D341Med (cell line): ENCODE measurements at places on chromosomes 4 and X.

GRCh38 chr4:150248181-150248580, 169.9 kb downstream of the DCLK2 start:
- DNase-seq: no peak

- DNase-seq: no peak
Measured at GRCh38 chr4:2963966-2964471, 648 bp downstream of the GRK4 start.

DNA sequence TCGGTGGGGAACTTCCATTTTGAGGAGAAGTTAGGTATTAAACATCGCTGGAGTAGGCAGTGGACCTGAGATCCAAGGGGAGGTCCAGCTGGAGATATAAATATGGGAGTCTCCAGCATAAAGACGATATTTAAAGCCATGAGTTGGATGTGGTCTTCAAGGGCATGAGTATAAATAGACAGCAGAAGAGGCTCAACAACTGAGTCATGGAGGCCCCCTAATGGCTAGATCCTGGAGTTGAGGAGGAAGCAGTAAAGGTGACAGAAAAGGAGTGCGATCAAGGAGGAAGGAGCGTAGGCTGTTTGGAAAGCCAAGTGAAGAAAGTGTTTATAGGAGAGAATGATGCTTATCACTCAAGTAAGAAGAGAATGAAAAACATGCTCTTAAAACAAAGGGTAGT, 18.1 kb upstream of the APBB2 start:
- no peak for DNase-seq

DNA sequence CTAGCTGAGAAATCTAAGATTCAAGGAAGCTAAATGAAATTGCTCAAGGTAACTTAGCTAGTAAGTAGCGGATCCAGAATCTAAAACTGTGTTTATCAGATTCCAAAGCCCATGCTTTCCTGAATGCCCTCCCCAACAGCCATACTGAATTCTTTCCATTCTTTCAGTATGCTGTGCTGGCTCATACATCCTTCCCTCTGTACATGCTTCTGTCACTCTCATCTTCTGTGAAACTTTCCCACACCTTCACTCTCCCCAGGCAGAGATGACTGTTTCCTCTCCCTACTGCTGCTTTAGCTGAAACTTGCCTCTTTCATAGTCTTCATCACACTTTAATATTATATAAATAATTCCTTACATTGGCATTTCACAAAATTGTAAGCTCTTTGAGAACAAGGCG, 39.3 kb upstream of the SMARCAD1 start:
- no peak for DNase-seq

- DNase-seq: no peak
Measured at GRCh38 chr4:186341655-186342054, 75.7 kb downstream of the F11 start.

DNA sequence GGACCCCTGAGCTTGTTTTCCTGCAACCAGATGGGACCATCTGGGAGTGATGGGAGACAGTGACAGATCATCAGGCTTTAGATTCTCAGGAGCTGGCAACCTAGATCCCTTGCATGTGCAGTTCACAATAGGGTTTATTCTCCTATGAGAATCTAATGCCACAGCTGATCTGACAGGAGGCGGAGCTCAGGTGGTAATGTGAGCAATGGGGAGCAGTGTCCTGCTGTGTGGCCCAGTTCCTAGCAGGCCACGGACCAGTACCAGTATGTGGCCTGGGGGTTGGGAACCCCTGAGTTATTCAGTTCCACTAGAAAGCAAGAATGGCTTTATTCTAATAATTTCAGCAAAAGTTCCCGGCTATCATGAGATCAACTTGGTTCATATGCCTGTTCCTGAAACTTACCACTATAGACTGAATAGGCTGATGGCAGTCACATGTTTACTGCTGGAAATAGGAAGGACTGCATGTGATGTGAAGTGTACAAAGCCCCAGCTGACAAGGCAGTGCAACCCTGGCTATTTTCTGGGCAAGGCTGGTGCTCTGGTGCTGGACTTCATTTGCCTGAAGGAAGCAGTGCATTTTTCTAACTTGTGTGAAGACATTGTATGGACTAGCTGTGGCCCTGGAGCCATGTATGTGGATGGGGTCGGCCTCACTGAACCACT, 107.2 kb downstream of the SPRY1 start:
- DNase-seq: no peak
